ENCODE measurements at places on chromosomes 2 and 18.

- DNase-seq: no peak
Measured at GRCh38 chr2:175684466-175684865, 317.6 kb downstream of the LNPK start.

- no peak for DNase-seq
Measured at GRCh38 chr2:220662431-220662830, 909.7 kb downstream of the EPHA4 start.

- DNase-seq: no peak
Measured at GRCh38 chr2:170014769-170015168, 163.2 kb upstream of the MYO3B start.

DNA sequence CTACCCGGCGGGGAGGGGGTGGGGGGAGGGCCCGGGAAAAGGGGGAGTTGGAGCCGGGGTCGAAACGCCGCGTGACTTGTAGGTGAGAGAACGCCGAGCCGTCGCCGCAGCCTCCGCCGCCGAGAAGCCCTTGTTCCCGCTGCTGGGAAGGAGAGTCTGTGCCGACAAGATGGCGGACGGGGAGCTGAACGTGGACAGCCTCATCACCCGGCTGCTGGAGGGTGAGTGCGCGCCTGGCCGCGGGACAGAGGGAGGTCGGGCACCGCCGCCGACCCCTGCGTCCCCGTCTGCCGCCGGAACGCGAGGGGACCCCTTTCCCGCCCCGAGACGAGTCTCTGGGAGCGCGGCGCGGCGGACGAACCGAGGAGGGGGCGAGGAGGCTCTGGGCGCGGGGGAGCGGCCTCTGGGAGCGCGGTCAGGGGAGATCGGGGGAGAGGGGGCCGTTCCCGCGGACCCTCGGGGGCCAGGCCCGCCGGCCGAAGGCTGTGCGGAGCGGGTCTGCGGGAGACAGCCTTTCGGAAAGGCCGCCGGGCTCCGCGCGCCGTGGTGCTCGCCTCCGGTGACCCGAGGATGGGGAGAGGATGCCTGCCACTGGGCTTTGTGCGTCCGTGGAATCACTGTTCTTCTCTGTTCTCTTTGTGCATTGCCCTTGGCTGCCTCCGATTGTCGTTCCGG, 463 bp downstream of the PPP1CB start:
- DNase-seq: no peak

DNA sequence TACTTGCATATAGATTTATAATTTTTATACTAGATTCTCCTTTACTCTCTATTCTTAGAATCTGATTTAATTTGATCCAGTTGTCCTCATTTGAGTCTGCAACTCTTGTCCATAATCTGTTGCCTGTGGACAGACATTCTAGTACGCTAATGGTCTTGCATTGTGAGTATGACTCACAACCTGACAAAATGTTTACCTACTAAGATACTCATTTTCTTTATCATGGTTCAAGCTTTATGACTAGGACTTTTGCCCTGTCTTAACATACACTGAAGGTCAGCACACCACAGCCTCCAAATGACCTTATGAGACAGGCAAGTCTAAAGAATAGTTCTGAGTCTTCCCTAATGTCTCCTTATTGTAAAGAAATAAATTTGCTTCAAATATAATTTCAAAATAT, 142.3 kb upstream of the CDH7 start:
- DNase-seq: no peak

DNA sequence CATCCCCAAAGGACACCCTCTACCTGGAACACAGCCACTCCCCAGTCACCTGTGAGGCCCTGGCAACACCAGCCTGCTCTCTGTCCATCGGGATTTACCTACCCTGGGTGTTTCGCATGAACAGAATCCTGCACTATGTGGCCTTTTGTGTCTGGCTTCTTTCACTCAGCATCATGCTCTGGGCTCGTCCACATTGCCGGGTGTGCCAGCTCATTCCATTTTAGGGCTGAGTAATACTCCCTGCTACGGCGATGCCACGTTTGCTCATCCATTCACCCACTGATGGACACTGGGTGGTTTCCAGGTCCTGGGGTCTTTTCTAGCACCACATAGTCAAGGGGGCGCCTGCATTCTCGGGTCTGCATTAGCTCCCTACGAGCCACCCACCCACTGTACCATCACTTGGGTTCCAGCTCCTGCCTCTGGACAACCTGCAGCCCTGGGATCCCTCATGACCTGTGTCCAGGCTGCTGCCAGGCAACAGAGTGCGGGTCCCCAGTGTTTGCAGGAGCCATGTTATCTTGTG, 22.0 kb downstream of the KCNF1 start:
- DNase-seq: no peak

DNA sequence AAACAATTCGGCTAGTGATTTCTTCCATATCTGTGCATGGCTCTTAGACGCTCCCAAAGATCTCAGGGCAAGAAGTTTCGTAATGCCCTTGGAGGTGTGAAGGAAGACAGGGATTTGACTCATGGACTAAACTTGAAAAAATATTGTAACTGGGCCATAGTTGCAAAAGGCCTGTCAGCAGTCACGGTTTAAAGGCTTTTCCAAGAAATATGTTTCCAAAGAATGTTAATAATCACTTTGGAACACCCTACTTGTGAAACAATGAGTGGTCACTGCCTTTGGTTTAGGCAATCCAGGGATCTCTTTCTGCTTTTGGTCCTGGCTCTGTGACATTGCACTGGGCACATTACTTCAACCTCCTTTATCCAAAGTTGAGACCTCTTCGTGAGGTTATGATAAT, 102.5 kb upstream of the RASGRP3 start:
- DNase-seq: no peak

- DNase-seq: no peak
Measured at GRCh38 chr18:12113999-12114646, 20.5 kb downstream of the ANKRD62 start.

- no peak for DNase-seq
Measured at GRCh38 chr2:212727751-212728150, 189.1 kb upstream of the ERBB4 start.

GRCh38 chr2:19408592-19408991, 50.2 kb upstream of the OSR1 start:
- DNase-seq: no peak

DNA sequence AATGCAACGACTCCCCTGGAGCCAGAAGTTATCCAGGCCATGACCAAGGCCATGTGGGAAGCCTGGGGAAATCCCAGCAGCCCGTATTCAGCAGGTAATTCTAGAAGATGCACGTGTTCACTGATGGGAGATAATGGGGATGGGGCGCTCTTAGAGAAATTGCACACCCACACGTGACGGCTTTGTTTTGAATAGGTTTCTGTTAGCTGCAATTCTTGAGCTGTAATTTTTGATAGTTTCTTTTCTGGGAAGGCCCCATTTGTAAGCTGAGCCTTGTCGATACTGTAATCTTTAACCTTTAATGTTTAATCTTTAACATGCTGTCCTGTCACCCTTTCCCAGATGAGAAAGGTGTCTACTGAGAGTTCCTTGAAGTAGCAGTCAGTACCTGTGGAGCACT, 3.6 kb downstream of the SCLY start:
- no peak for DNase-seq

DNA sequence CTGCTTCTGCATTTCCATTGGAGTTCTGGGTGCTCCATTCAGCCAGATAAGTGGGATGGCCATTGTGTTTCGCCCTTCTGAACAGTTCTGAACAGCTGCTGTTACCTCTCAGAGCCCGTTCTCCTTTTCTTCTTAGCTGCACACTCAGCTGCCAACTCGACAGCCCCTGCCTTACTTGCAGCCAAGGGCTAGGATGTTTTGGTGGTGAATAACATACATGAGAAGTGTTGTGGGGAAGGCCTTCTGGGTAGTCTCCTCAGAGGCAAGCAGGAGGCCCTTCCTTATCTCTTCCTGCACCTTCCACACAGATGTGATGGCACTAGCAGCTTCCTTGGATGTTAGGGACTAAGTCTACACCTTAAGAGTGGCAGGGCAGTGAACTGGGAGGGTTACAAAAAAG, 138.4 kb upstream of the NOSTRIN start:
- DNase-seq: no peak

DNA sequence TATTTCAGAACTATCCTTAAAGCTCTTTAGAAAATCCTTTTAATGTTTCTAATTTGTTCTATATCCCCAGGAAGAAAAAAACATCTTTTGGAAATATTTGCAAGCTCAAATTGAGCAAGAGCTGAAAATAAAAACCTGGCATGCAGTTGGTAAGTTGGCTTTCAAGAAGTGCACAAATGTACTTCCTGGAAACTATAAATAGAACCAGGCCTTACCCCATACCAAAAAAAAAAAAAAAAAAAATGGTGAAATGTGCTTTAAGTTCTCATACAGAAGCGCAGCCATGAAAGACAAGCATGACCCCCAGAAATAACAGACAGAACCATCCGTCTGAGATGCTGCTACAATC, 178.5 kb downstream of the HDAC4 start:
- DNase-seq: no peak

GRCh38 chr2:23135481-23136100, 249.4 kb upstream of the KLHL29 start:
- no peak for DNase-seq

GRCh38 chr2:99689145-99689742, 199.4 kb upstream of the REV1 start:
- no peak for DNase-seq

DNA sequence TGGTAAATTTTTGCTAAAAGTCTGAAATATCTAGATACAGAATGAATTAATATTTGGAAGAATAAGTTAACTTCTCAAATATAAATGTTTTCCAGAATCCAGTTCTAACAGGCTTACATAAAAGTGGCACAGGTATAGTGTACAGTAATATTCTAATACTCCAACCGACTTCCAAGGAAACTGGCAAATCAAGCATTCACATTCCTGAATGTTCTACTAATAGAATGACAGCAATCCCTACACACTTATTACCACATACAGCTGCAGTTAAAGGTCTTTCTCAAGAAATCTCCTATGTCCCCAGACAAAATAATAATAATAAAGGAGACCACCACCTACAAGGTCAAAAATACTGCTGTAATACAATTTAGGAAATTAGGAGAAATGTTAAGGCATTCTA, 31.9 kb downstream of the TMEM131 start:
- DNase-seq: no peak

GRCh38 chr2:182941121-182941722, 74.8 kb upstream of the FRZB start:
- no peak for DNase-seq

GRCh38 chr2:174878537-174879147, 114.4 kb upstream of the CHRNA1 start:
- no peak for DNase-seq

DNA sequence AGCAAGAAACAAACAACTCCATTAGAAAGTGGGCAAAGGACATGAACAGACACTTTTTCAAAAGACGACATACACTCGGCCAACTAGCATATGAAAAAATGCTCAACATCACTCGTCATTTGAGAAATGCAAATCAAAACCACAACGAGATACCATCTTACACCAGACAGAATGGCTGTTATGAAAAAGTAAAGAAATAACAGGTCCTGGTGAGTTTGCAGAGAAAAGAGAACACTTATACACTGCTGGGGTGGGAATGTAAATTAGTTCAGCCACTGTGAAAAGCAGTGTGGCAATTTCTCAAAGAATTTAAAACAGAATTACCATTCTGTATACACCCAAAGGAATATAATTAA, 130.5 kb downstream of the PLCL1 start:
- DNase-seq: no peak

DNA sequence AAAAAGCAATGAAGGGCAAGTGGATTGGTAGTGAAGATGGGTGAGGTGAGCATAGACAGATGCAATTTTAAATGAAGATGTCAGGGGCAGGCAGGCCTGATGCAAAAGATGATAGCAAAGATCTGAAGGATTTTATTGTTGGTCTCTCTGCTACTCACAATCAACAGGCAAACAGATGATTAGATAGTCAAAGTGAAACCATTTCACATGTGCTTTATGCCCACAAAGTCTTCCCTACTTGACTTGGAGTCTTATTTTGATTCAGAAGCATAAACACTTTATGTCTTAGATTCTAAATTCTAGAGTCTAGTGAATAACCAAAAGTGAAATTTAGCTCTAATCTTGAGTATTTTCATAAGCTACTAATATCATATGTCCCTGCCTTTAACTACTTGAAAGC, 153.8 kb upstream of the HNRNPA3 start:
- DNase-seq: no peak

DNA sequence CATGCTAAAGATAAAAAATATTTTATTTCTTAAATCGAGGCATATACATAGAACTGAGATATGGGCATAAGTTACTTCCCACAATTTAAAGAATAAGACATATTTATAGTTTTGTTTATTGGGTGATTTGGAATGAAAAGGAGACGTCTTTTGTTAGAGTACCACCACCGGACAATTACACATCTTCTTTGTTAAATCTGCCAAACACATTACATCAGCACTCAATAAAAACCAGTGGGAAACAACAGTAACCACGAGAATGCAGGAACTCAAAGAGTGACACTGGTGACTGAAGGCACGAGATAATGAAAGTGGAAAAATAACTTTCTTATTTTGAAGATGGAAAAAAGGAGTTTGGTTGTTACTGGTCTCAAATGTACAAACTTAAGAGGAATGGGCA, 92.6 kb upstream of the TFCP2L1 start:
- no peak for DNase-seq

GRCh38 chr18:25097569-25098056, 254.4 kb downstream of the ZNF521 start:
- DNase-seq: no peak

DNA sequence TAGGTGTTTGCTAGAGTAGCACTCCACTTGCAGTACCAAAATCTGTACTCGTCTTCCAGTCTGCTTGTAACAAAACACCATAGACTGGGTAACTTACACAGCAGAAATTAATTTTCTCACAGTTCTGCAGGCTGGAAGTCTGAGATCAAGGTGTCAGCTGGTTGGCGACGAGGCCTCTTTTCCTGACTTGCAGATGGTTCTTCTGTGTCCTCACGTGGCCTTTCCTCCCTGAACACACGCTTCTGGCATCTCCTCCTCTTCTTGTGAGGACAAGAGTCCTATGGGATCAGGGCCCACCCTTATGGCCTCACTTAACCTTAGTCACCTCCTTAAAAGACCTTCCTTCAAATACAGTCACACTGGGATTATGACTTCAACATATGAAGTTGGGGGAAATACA, 493.5 kb upstream of the MYT1L start:
- DNase-seq: no peak

- DNase-seq: no peak
Measured at GRCh38 chr18:35389095-35389618, 12.0 kb upstream of the ZNF396 start.

- no peak for DNase-seq
Measured at GRCh38 chr2:28766070-28766469, 14.4 kb downstream of the PPP1CB start.

DNA sequence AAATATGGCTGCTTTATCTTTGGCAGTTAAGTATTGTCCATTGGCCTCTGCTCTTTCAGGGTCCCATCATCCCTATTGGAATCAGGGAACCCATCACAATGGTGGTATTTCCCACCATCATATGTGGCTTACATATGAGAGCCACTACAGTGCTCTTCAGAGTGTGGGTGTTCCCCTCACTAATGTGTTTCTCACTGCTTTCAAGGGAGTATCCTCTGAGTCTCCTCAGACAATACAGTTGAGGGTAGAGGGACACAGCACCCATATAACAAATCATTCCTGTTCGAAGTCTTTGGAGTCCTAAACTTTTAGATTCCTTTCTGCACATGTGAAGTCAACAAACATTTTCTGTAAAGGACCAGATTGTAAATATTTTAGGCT, 48.8 kb upstream of the DNAJC10 start:
- no peak for DNase-seq

All from stimulated activated CD4-positive, alpha-beta T cell treated with anti-CD3 and anti-CD28 coated beads, TNF-alpha, amount 100 ng/mL, for 4 hours (primary cell).